ENCODE measurements at places on chromosomes 2 and 18. TPM values are rescaled to one million over a fixed set of nuclear protein-coding genes. Genes with fewer than 3 reads are reported as not detected.

The IFIH1 gene
- 6.9 TPM for total RNA-seq

The PTPN18 gene
- total RNA-seq, result 14.1 TPM

The WDPCP gene
- total RNA-seq, result 2.6 TPM

The TM4SF20 gene
- total RNA-seq, result not detected

The CCDC93 gene
- total RNA-seq, result 6.5 TPM

The TUBB8B gene
- not detected for total RNA-seq

The GREB1L gene
- total RNA-seq, result under 0.01 TPM

The TLX2 gene
- not detected for total RNA-seq

The POTEE gene
- not detected for total RNA-seq

The DHRS9 gene
- total RNA-seq, result 0.65 TPM

The ARHGEF33 gene
- 1.4 TPM for total RNA-seq
